Urinary bladder (tissue), 4 donors: ENCODE measurements at places on chromosomes 16 and 17. TPM values are rescaled to one million over a fixed set of nuclear protein-coding genes. Genes with fewer than 3 reads are reported as not detected.

Gene MEAK7
- total RNA-seq: 18.0 TPM

Gene KRT39
- not detected for total RNA-seq

DNA sequence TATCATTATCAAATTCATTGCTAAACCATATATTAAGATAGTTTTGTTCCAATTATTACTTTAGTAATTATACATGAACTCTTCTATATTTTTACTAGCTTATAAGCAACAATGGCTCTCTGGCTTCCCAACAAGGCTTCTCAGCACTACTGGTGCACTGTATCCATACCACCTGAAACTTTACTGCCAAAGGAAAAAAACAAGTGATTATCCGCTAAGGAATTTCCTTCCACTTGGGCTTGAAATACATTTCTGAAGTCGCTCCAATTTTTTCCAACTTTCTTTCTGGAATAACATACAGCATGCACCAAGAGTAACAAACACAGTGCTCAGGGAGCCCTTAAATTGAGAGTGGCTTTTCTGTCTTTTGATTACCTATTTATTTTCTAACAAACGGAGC lies 2.1 kb downstream of the CSNK2A2 start:
- no peak for DNase-seq

DNA sequence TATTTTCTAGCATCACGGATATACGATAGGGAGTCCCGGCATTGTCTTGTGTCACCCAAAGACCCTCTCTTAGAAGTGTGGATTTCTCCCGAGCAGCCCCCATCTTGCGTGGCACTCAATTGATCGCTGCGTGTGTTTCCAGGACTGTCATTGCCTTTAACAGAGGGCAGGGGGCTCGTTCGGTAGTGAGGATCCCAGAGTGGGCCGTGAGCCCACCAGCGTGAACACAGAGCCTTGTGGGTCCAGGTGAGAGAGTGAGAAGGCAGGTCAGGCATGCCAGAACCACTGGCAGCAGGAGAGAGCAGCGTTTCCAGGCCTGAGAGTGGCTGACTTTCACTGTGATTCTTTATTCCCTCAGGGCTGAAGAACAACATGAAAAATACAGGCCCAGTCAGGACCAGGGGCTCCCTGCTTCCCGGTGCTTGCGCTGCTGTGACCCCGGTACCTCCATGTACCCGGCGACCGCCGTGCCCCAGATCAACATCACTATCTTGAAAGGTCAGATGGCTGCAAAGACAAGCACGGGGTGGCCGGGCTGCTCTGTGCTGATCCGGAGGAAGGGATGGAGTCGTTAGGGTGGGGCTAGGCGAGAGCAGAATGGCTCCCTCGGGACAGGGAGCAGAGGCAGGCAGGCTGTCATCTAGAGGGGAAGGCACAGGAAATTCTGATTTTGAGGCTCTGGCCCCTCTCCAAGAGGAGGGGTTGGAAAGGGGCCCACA lies 22.4 kb downstream of the C1QTNF1 start:
- DNase-seq: no peak

DNA sequence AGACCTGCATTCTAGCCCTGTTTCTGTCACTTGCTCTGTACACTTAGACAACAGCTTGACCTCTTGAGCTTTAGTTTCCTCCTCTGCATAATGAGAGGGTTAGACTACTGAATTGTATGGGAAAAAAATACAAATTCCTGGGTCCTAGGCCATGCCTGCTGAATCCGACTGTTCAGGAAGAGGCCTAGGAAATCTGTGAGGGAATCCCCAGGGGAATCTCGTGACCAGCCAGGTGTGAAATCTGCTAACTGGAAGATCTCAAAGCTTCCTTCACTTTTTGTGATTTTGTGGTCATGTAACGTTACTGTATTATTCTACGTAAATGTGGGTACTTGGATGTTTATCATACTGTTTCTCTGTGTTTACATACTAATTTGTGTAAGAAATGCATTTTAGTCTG lies 58.2 kb downstream of the CYLD start:
- DNase-seq: no peak

DNA sequence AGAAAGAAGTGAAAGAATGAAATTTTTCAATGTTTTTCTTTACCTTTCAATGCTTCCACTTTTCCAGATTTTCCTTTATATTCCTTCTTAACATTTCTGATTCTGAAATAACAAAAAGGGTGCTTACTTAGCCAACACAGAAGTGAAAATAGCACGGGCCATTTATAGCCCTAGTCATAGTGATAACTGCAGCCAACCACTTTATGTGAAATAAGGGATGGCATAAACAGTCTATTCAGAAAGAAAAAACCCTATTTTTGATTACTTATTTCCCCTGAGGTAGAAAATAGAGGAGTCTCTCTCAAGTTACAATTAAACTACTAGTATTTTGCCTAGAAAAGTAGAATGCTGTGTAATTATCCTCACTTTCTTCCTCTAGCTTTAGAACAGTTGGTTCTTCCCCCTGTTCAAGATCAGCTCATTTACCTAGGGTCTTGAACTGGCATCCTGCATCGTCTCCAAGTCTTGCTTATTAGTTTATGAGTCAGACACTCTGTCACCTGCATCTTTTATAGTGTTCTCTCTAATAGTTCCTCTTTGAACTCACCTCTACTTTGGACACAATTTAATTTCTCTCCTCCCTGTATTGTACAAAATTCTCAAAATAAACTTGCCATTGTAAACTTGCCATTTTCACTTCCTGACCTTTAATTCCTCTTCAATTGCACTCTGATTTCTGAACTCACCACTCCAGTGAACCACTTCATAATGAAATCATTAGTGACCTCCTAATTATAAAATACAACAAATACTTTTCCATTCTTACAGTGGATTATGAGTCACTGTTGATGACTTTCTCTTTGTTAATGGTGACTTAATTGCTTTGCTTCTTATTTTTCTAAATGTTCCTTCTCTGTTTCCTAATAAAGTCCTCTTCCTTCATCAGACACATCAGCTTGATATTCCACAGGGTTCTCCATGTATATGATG lies 23.6 kb downstream of the ABCA6 start:
- no peak for DNase-seq

GRCh38 chr16:57382535-57383275 lies 10.4 kb downstream of the CX3CL1 start:
- DNase-seq: no peak

DNA sequence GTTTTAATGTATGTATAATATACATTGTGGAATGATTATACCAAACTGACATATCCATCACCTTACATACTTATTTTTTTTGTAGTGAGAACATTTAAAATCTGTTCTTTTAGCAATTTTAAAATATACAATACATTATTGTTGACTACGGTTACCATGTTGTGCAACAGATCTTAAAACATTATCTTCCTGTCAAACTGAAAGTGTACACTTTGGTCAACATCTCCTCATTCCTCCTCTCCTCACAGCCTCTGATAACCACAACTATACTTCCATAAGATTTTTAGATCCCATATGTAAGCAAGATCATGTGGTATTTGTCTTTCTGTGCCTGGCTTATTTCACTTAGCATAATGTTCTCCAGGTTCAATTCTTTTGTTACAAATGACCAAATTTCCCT lies 7.5 kb upstream of the DNAJA2 start:
- no peak for DNase-seq

- DNase-seq: no peak
Observed at GRCh38 chr17:19238167-19238505, 970 bp downstream of the EPN2 start.
